ENCODE measurements at places on chromosomes 7 and 10.

DNA sequence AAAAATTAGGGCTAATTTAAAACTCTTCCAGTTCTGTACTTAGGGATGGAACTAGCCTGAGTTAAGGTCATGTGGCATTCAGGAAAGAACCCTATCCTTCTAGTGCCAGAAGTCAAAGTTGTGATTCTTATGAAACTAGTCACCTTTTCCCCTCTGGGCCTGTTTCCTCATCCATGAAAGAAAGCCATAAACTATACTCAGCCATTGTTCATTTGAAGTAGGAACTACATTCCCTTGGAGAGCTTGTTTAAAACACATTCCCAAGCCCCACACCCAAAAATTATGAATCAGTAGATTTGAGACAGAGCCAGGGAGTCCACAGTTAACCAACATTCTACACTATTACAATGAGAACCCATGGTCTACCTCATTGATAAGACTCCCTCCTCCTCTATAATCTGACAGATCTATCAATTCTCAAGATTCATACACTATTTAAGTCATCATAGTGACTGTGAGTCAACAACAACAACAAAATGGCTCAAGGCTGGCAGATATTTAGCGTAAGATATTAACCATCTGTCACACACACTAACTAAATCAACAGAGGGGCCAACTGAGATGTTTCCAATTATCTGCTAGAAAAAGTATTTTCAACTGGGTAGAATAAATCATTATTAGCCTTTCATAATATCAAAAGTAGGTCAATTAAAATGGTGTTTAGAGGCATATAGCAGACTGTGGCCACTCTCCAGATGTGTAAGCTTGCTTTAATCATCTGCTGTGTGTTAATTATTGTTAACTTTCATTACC is 102.3 kb downstream of the SLC25A13 start:
- no peak for DNase-seq

- DNase-seq, result peak; percentile 9
Measured at GRCh38 chr7:55641811-55642210, 69.5 kb upstream of the VOPP1 start.

- DNase-seq, result no peak
Measured at GRCh38 chr7:27105301-27106031, 3.0 kb upstream of the HOXA2 start.

DNA sequence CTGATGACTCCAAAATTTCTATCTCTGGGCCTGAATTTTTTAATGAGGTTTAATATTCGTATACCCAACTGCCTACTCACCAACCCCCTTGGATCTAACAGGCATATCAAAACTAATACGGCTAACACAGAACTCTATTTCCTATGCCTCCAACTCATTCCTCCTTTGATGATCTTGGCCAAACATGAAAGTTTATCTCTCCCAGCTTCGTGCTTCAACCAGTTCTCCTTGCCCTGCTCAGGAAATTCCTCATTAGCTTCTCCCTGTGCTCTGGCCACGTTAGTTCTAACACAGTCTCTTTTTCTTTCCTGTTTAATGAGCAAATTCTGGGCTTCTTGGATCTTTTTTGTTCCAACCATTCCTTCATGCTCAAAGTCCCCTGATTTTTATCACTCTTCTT is 138.9 kb upstream of the PTN start:
- DNase-seq, result no peak

- no peak for DNase-seq
Measured at GRCh38 chr10:49135575-49136313, 1.9 kb upstream of the FAM170B start.

DNA sequence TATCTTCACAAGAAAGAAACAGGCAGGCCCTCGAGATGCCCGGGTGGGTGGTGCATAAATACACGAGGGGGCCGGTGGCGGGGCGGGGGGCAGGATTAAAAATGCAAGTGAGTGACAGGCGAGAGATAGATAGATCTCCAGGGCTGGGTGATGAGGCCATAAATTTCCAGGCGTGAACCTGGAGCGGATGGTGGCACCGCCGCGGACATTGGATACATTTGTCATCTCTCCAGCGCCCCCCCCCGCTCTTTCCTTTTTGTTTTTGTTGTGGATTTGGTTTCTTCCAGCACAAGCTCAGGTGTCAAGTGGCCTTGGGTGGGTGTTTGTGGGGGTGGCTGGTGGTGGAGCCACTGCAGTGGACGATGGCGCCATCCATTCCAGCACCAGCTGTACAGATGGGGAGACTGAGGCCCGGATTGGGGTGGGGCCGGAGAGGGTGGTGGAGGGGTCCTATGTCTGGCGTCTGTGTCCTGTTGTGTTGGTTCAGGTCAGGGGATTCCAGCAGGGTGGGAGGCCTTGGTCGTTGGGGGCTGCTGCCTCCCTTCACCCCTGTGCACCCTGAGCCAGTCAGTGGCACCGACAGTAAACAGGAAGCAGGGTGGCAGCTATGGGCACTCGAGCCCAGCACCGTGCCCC is 2.9 kb downstream of the ELFN1 start:
- DNase-seq, result no peak

GRCh38 chr7:149866139-149866778 is 7.5 kb upstream of the ATP6V0E2 start:
- no peak for DNase-seq
